ENCODE measurements at places on chromosomes 4 and X. TPM values are rescaled to one million over a fixed set of nuclear protein-coding genes. Genes with fewer than 3 reads are reported as not detected.

DNA sequence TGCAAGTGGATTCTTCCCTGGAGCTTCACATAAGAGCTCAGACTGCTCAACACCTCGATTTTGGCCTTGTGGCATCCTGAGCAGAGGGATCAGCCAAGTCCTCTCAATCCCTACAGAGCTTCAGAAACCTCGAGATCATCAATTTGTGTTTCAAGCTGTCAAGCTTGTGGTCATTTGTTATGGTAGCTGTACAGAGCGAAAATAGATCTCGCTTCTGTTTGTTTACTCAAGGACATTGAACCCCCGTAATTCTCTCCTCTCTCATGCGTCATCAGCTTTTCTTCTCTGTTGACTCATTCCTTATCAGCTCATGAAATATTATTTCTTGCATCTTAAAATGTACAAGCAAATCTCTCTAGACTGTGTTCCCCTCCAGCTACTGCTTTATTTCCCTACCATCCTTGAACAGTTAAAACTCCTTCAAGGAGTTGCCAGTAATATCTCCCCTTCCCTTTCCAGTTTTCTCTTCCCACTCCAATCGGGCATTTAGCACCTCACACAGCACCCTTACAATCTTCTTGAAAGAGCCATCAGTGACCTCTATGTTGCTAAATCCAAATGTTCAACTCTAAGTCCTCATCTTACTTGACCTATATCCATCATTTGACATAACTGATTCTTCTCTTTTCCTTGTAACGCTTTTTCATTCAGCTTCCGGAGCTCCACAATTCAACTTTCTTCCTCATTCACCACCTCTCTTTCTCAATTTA lies 106.2 kb upstream of the FAT1 start:
- DNase-seq, result no peak

MED12 gene
- total RNA-seq, result 45.9 TPM

DNA sequence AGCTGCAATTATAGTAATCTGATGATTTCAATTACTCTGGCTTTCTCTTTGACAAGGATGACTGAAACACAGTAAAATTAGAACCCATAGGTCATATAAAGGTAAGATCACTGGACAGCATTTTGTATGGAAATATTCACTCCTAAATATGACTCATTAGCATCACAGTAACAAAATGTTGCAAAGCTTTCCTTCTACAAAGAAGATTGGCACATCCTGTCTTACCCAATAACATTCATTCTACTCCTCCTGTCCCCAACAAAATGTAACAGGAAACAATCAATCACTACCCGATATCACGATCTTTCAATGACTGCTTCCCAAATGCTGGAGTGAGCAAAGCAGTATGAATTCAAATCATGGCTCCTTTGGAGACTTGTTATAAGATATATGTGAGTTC lies 95.3 kb downstream of the FANCB start:
- no peak for DNase-seq

DNA sequence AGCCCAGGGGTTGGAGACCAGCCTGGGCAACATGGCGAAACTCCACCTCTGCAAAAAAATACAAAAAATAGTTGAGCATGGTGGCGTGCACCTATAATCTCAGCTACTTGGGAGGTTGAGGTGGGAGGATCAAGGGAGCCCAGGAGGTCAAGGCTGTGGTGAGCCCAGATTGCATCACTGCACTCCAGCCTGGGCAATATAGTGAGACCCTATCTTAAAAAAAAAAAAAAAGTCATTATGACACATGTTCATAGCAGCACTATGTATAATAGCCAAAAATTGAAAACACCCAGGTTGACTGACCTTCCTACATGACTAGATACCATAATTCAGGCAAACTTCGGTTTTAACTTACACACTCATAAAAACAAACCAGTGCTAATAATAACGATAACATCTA lies 90.8 kb upstream of the RBPJ start:
- DNase-seq, result no peak

GRCh38 chrX:11056322-11057176 lies 54.6 kb upstream of the HCCS start:
- DNase-seq, result no peak

DNA sequence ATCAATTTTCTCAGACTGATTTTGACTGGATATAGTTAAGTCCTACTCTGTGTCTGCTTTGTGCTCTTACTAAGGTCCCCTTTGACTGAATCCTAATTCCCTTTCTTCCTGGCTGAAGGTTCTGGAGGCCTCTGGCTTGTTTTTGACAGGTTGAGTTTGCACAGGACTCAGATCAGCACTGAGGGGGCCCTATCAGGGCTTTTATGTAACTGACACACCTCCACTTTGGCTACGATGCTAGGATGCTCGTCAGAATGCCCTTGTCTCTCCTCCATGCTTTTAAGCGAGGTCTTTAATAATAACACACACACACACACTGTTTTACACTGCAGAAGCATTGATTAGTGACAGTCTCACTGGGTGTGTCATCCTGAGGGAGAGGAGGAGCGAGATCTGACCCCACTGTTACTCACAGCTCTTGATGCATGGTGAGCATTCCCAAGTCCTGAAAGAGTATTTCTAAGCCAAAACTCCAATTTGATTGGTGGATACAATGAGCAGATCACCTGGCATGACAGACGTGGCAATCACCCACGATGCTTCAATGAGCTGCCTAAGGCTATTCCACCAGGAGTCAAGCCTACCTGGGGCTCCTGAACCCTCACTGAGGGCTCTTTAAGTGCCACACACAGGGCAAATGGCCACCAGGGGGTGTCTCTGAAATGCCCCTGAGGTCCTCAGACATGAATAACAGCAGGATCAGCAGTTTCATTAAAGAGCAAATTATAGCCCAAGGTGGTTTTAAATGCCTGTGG lies 130.4 kb upstream of the CPEB2 start:
- DNase-seq, result peak; percentile 48

DNA sequence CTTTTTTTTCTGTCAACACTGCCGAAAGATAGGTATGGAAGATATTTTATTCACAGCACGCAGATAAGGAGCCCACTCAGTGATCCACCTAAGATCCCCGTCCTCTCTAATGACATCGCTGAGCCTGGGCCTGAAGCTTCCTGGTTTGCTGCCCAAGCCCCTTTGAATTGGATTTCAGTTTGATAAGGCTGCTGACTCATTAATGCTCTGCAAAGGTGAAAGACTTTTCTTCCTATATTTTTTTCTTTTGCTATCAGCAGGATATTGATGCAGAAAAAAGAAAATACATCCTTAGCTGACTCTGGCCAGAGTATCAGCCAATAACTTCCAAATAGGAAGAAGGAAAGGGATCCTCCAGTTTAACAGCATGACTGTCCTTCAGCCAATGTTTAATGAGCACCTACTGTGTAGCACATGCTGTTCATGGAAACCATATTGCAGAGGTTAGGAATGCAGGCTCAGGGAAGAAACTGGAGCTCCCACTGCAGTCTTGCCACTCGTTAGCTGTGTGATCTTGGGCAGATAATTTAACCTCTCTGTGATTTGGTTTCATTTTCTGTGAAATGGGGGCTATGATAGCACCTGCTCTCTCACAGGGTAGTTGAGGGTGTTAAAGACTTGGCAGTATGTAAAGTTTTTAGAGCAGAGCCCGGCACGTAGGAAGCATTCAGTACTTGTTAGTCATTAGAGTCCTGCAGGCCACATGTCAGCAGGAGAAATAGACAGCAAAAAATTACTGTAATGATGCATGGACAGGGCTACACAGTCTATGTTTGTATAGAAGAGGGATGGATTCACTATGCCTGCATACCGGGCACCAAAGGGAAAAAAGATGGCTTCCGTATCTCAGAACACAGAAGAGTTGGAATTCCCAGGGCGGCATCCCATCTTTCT lies 39.3 kb downstream of the EVC start:
- no peak for DNase-seq

CFAP99 gene
- total RNA-seq, result not detected

HMGB3 gene
- 32.3 TPM for total RNA-seq

DNA sequence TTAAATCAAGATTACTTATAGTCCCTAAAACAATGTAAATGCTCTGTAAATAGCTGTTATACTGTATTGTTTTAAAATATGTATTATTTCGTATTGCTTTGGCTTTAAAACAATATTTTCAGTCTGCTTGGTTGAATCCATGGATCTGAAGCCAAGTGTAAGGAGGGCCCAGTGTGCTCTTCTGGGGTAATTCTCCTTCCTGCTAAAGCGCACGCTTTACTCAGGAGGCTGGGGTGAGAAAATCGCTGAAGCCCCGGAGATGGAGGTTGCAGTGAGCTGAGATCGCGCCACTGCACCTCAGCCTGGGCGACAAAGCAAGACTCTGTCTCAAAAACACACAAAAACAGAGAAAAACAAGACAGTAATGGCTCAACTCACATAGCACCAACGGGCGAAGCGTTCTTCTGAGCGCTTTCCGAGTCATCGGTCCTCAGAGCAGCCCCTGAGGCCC lies 391 bp upstream of the IDUA start:
- no peak for DNase-seq

DNA sequence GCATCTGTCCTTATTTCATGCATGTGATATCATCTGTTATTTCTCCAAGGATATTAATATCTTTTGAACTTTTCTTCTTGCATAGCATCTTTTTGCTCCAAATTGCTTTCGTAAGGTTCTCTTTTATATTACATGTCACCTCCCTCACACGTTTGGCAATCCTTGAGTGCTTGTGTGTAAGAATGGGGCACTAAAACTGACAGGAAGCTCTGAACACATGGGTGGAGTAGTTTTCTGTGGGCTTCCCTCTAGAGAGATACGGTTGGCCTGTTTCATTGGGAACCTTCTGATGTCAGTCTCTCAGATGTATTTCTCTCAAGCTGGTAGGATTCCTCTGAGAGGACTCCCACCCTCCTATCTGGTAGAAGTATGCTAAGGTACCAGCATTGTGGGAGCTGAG lies 223.0 kb downstream of the MID1 start:
- DNase-seq, result no peak

- DNase-seq, result peak; percentile 45
Measured at GRCh38 chrX:71366674-71367256, 608 bp downstream of the TAF1 start.

DNA sequence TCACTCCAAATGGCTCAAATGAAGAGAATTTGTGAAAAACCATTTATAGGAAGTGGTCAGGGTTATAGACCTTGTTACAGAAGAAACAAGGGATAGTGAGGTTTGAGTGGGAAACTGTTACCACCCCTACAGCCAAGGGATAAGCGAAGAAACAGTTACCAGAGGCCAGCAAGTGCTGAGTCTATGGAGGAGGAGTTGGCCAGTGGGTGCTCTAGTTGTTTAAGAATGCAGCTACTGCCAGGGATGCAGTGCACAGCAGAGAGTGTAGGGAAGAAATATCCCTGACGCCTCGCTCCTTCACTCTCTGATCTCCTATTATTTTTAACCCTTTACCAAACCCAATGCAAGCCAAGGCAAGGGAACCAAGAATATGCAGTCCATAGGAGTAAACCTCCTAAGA lies 15.2 kb upstream of the SYTL4 start:
- DNase-seq, result no peak

- DNase-seq, result no peak
Measured at GRCh38 chr4:140296335-140297220, 76.9 kb upstream of the SCOC start.

DNA sequence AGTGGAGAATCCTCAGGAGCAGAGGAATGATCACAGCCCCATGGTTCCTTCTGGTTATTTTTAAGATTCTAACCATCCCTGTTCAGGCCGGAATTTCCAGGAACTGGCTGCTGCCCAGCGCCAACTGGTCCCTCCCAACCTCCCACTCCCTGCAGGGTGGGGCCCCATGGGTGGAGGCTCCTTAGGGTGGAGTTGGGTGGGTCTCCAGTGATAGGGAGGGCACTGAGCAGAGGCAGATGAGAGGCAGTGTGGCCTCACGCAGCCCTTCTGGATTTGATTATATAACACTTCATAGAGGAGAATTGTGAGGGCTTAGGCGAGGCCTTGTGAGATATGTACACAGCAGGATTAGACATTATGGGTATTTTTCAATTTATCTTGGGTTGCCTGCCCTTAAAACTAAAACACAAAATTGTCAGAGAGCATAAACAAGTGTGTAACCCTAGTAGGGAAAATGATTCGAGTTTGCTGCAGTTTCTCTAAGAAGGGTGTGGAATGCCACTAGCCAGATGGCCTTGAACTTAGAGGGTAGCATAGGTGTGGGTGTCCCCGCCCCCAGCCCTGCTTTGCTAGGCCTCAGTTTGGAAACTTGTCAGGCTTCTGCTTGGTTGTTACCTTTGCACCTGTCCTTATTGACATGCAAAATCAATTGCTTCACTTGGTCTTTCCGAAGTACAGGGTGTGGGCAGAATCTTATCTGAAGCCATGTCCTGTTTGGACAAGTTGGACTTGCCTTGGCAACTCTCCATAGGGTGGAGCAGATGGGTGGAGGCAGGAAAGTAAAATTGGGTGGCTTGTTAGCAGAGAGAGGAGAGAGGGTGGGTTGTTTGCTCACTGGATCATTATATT lies 9.4 kb downstream of the KLF3 start:
- DNase-seq, result no peak

- no peak for DNase-seq
Measured at GRCh38 chrX:100939333-100939732, 10.6 kb upstream of the XKRX start.

GRCh38 chr4:57405359-57405758 lies 295.2 kb upstream of the IGFBP7 start:
- no peak for DNase-seq

PAGE5 gene
- total RNA-seq, result 0.47 TPM

- no peak for DNase-seq
Measured at GRCh38 chr4:48247878-48248558, 21.6 kb downstream of the TEC start.

- no peak for DNase-seq
Measured at GRCh38 chrX:109856974-109857373, 123.9 kb upstream of the ACSL4 start.

DNA sequence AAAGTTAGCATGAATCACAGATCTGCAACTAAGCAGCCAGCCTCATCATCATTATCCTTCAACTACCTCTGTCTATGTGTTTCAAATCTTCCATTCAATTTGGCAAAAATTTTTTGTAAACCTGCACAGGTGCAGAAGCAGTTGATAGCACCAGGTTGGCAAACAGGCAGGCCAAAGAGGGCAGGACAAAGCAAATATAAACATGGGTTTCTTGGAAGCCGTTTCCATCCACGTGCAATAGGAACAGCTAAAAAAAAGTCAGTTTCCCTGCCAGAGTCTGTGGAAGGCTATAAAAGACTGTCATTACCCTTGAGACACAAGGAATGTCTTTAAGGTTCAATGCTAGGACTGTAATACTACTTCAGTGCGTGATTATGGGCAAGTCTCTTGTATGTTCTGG lies 253.2 kb downstream of the PDHA2 start:
- no peak for DNase-seq

- DNase-seq, result no peak
Measured at GRCh38 chrX:42825201-42825600, 47.2 kb upstream of the PPP1R2C start.

GRCh38 chr4:67580577-67580976 lies 22.1 kb downstream of the STAP1 start:
- DNase-seq, result no peak

- no peak for DNase-seq
Measured at GRCh38 chr4:153595894-153596601, 88.0 kb upstream of the TLR2 start.

GRCh38 chr4:97867557-97868091 lies 275.7 kb downstream of the STPG2 start:
- no peak for DNase-seq

AMBN gene
- not detected for total RNA-seq

- no peak for DNase-seq
Measured at GRCh38 chr4:140085062-140085622, 68.8 kb downstream of the MAML3 start.

GRCh38 chr4:47017081-47017480 lies 14.3 kb upstream of the GABRB1 start:
- DNase-seq, result no peak

PIR gene
- 6.2 TPM for total RNA-seq

- peak; percentile 76 for DNase-seq
Measured at GRCh38 chr4:120071192-120071795, 4.6 kb upstream of the MAD2L1 start.
